Fibroblast of the aortic adventitia (primary cell): ENCODE measurements at places on chromosomes 7 and 10.

GRCh38 chr10:99124376-99124775 is 111.3 kb downstream of the HPSE2 start:
- DNase-seq: no peak

GRCh38 chr7:71574153-71574860 is 442.4 kb downstream of the GALNT17 start:
- DNase-seq: no peak

DNA sequence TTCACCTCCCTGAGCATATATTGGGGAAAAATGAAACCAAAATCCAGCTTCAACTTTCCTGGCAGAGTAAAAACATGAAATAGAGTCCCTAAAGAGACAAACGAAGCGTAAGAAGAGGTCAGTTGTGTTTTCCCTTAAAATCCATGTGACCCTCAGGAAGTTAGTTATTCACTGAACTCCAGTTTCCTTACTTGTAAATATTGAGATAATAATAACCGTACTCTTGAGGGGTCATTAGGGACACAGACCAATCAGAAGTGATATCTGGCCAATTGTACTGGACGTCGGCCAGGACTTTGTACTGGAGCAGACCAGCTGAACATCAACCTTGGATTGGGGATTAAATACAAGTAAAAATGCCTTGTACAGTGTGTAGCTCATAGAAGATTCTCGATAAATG is 167.0 kb downstream of the GATA3 start:
- DNase-seq: no peak

DNA sequence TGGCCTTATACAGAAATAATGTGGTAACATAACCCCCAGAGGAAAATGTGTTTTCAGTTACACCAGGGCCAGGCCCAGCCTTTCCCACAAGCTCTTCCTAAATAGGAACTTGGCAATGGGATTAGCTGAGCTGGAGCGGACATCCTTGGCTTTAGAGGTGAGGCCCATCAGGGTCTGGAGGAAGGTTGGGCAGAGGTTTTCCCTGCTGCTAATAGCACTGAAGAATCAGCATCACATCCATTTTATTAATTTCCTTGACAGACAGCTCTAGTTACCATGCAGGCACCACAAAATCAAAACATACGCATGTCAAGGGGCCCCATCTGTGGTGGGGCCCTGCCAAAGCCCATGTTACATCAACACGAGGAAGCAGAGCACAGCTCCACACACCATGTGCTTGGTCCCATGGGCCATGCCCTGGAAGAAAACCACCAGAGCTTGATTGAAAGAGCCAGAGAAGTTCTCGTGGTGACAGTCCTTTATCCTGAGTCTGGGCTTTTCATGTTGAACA is 566.6 kb downstream of the KCNMA1 start:
- no peak for DNase-seq

- no peak for DNase-seq
These were observed 166.3 kb upstream of the LANCL2 start for GRCh38 chr7:55198634-55199392.
